ENCODE measurements at places on chromosomes 12 and 14. TPM values are rescaled to one million over a fixed set of nuclear protein-coding genes. Genes with fewer than 3 reads are reported as not detected.
A peak's percentile ranks its signal among the peaks of the same experiment; 100 is the strongest.

PLA2G1B gene
- total RNA-seq = 76.9 TPM

GTF2H3 gene
- 29.6 TPM for total RNA-seq

KRT8 gene
- 583 TPM for total RNA-seq

FMNL3 gene
- 33.0 TPM for total RNA-seq

KRT3 gene
- not detected for total RNA-seq

NYNRIN gene
- 23.4 TPM for total RNA-seq

ZNF26 gene
- total RNA-seq = 7.5 TPM

TMEM119 gene
- 50.5 TPM for total RNA-seq

PGF gene
- total RNA-seq = 4.6 TPM

GRCh38 chr12:124369827-124370378 lies 75.0 kb downstream of the RFLNA start:
- H3K4me3 ChIP-seq = no peak overlapping the region
- DNase-seq = no peak
- H3K4me1 ChIP-seq = peaks cover 32% of the 10 kb centered on the region
- H3K27me3 ChIP-seq = no peaks in the 10 kb centered on the region
- H3K27ac ChIP-seq = peak overlapping the region; percentile 81

DNA sequence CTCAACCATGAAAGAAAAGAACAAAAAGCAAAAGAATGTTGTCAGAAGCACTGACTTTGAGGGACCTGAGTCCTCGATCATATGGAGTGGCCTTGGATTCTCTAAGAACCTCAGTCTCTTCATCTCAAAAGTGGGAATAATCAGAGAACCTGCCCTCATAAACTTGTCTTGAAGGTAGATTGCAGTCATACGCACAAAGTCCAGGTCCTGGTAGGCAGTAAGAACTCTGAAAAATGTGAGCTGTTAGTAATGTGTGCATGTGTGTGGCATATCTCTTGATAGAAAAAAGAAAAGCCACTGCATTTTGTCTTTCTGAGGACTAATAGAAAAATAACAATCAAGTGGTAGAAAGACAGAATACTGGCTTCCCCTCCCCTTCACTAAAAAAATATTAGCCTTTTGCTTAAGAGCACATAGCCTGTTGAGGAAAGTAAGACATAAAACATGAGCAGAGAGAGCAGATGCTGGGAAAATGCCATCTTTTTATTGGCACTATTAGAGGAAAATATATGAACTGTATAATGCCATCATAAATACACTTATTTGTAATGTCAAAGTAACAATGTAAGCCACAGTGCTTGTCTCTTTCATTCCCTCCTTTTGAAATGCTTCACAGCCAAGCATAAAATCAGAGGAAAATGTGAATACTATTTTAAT lies 205.1 kb upstream of the TBX3 start:
- H3K36me3 ChIP-seq = no peaks in the 10 kb centered on the region
- no peaks in the 10 kb centered on the region for H3K4me1 ChIP-seq
- no peak for DNase-seq
- H3K4me3 ChIP-seq = no peak overlapping the region
- H3K27ac ChIP-seq = no peak overlapping the region

DNA sequence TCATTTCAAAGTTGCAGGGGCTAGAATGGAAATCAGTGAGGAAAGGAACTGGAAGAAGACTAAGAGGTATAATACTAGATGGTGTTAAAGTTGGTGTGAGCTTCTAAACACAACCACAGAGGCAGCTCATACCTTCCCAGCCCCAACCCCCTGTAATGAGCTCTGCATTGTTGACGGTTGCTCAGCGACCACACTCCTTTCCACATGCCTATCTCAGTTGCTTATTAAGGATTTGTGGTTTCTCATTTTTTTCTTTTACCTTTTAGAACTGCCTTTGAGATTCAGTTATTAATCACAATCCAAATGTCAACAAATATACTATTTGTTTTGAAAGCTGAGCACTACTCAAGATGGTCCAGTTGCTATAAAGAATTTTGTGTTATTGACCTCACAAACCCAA lies 62.1 kb upstream of the KIF21A start:
- H3K27ac ChIP-seq = no peak overlapping the region
- H3K4me3 ChIP-seq = no peak overlapping the region
- H3K4me1 ChIP-seq = no peaks in the 10 kb centered on the region
- no peaks in the 10 kb centered on the region for H3K36me3 ChIP-seq
- H3K27me3 ChIP-seq = no peaks in the 10 kb centered on the region
- DNase-seq = no peak

DNA sequence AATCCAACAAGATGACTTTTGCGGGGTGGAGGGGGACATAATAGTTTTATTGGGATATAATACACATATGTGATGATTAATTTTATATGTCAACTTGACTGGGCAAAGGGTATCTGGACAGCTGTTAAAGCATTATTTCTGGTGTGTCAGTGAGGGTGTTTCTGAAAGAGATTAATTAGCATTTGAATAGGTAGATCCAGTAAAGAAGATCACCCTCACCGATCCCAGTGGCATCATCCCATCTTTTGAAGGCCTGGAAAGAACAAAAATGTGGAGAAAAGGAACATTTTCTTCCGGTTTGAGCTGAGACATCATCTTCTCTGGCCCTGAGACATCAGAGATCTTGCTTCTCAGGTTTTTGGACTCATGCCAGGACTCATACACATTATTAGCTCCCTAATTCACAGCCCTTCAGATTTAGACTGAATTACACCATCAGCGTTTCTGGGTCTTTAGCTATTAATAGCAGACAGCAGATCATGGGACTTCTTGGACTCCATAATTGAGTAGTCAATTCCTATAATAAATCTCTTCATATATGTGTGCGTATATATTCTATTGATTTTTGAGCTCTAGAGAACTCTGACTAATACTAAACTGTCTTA lies 283.6 kb downstream of the PCNX1 start:
- H3K36me3 ChIP-seq = no peaks in the 10 kb centered on the region
- H3K4me1 ChIP-seq = no peaks in the 10 kb centered on the region
- peaks cover 7% of the 10 kb centered on the region for H3K27me3 ChIP-seq
- DNase-seq = no peak

- H3K36me3 ChIP-seq = no peaks in the 10 kb centered on the region
- no peak overlapping the region for H3K27ac ChIP-seq
- no peak overlapping the region for H3K4me3 ChIP-seq
- DNase-seq = no peak
- H3K27me3 ChIP-seq = peaks cover 8% of the 10 kb centered on the region
These were observed 35.9 kb downstream of the BBS10 start for GRCh38 chr12:76312315-76312714.

- H3K4me3 ChIP-seq = no peak overlapping the region
- no peaks in the 10 kb centered on the region for H3K36me3 ChIP-seq
- no peak overlapping the region for H3K27ac ChIP-seq
- H3K4me1 ChIP-seq = peaks cover 10% of the 10 kb centered on the region
These were observed 35.1 kb upstream of the ACTN1 start for GRCh38 chr14:69013943-69014782.

- no peak overlapping the region for H3K4me3 ChIP-seq
- no peak for DNase-seq
- no peaks in the 10 kb centered on the region for H3K4me1 ChIP-seq
- no peaks in the 10 kb centered on the region for H3K36me3 ChIP-seq
These were observed 23.1 kb downstream of the NTF3 start for GRCh38 chr12:5455045-5455444.

DNA sequence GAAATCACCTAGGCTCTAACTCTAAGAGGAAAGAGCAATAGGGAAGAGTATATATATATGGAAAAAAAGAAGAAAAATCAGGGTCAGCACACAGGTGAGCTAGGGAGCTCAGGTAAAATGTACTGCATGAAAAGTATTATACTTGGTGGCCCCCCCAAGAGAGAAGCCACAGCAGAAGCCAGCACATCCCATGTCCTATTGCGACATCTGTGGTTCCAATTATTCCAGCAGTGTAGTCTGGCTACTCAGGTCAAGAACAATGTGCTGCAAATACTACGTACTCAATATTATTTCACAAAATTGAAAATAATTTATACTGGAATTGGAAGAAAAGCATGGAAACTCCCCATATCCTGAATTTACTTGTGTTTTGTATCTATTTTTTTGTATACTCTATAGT lies 85.5 kb downstream of the CEP83 start:
- H3K27ac ChIP-seq = no peak overlapping the region
- no peaks in the 10 kb centered on the region for H3K4me1 ChIP-seq
- no peak overlapping the region for H3K4me3 ChIP-seq
- peaks cover 14% of the 10 kb centered on the region for H3K36me3 ChIP-seq

- no peaks in the 10 kb centered on the region for H3K27me3 ChIP-seq
- peak overlapping the region; percentile 66 for H3K4me3 ChIP-seq
- H3K36me3 ChIP-seq = no peaks in the 10 kb centered on the region
- H3K4me1 ChIP-seq = peaks cover 76% of the 10 kb centered on the region
- no peak for DNase-seq
These were observed 66.2 kb upstream of the PTGR2 start for GRCh38 chr14:73785336-73785833.

DNA sequence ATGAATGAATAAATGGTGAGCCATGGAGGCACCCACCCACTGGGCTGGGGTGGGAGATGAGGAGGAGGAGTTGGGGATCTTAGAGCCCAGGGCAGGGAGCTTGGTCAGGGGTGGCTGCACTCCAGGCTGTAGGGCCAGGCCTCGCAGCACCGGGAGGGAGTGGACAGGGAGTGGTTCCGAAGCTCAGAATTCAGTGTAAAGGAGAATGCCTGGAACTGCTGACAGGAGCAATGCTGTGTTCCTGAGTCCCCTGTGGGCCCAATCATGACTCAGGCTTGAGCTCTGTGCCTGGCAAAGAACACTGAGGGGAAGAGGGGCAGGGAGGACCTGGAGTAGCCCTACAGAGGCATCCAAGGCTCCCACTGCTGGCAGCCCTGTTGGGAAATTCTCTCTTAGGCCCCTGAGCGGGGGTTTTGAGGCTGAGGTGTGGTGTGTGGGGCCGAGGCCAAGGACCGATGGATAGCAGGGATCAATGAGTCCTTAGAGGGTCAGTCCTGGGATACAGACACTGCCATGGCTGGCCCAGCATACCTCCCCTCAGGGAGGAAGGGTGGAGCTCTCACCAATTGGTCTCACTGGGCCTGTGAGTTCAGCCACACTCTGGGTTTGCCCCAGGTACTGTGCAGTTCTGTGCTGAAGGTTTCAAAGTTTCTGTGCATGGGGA lies 9.5 kb upstream of the RABGGTA start:
- H3K4me1 ChIP-seq = no peaks in the 10 kb centered on the region
- no peak for DNase-seq
- no peak overlapping the region for H3K4me3 ChIP-seq

GRCh38 chr12:9108504-9109212 lies 7.1 kb downstream of the A2M start:
- no peaks in the 10 kb centered on the region for H3K27me3 ChIP-seq
- H3K27ac ChIP-seq = no peak overlapping the region
- DNase-seq = no peak
- H3K36me3 ChIP-seq = no peaks in the 10 kb centered on the region
- no peak overlapping the region for H3K4me3 ChIP-seq

DNA sequence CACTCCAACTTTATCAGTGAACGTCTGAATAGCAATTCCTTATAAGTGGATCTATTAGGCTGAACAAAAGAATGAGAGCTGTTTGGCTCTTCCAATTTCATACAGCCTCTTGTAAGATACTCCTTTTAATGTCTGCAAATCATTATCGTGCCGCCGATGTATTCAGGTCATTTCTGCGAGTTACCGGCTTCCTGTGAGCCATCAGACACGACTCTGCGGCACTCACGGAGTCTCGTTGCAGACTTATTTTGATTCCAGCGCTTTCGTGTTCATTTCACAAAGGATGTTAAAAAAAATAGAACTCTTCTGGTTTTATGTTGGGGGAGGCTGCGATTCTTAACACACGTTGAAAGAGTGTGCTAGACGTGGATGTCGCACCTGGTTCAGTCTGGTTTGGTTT lies 106.6 kb downstream of the GLT1D1 start:
- no peaks in the 10 kb centered on the region for H3K36me3 ChIP-seq
- H3K4me3 ChIP-seq = no peak overlapping the region
- H3K4me1 ChIP-seq = no peaks in the 10 kb centered on the region
- H3K27ac ChIP-seq = no peak overlapping the region

GRCh38 chr14:24411443-24412389 lies 12.9 kb downstream of the NYNRIN start:
- no peak overlapping the region for H3K27ac ChIP-seq
- H3K4me1 ChIP-seq = no peaks in the 10 kb centered on the region
- no peak for DNase-seq
- no peaks in the 10 kb centered on the region for H3K27me3 ChIP-seq
- no peaks in the 10 kb centered on the region for H3K36me3 ChIP-seq
- H3K4me3 ChIP-seq = no peak overlapping the region

GRCh38 chr12:31031951-31032335 lies 41.7 kb upstream of the DDX11 start:
- H3K27ac ChIP-seq = no peak overlapping the region
- H3K36me3 ChIP-seq = no peaks in the 10 kb centered on the region
- H3K4me1 ChIP-seq = no peaks in the 10 kb centered on the region
- no peak overlapping the region for H3K4me3 ChIP-seq
- no peaks in the 10 kb centered on the region for H3K27me3 ChIP-seq
